ENCODE measurements at places on chromosomes 2 and 18. TPM values are rescaled to one million over a fixed set of nuclear protein-coding genes. Genes with fewer than 3 reads are reported as not detected.

- peak; percentile 53 for DNase-seq
Measured at GRCh38 chr18:52288403-52289004, 51.5 kb upstream of the DCC start.

- no peak for DNase-seq
Measured at GRCh38 chr18:36107477-36107876, 21.7 kb downstream of the SLC39A6 start.

DNA sequence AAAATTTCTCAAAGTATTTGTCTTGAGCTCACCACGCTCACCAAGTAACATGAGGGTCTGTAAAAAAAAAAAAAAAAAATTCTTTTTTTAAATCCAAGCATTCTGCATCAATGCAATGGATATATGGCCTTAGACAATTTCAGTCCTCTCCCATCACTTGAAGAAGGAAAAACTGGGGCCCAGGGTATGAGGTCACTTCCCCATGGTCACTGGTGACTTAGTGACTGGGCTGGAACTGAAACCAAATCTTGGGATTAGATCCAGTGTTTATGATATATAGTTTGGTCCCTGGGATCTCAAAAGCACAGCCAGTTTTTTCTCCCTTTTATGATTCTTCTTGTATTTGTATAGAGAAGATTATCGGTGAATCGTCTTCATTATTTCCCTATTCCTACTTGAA lies 477.9 kb upstream of the TNP1 start:
- no peak for DNase-seq

DNA sequence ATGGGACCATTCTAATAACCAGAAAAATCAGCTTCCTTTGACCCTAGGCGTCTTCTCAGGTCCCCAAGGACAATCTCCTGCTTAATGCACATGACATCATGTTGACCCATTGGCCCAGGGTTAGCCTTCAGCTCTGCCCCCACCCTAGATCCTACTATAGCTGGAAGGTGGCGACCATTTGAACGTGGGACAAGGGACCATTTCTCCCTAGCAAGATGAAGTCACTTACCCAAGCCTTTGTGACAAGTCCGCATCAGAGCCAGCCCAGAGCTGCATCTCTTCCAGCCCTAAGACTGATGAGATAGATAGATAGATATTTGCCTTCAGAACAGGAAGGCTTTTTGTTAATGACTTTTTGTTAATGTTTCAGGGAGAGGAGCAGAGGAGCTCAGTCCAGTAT lies 28.2 kb upstream of the TAF1B start:
- no peak for DNase-seq

GRCh38 chr2:99032786-99033185 lies 96.8 kb upstream of the CRACDL start:
- DNase-seq = no peak

DNA sequence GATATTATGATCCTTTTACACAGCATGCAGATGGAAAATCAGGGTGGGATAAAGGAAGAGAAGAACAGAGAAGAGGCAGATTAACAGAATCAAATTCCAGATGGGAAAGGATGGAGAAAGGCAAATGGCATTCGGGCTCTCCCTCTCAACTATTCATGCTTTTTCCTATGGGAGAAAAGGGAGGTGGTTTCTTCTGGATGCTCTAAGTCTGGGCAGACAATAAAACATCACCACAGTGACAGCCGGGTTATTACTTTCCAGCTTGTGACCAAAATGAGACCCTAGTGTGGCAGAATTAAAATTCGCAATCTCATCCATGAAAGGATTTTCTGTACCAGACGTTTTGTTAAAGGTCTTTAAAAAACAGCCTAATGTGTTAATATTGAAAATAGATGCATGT lies 440.7 kb downstream of the RND3 start:
- no peak for DNase-seq

GRCh38 chr2:106039634-106040315 lies 154.3 kb downstream of the UXS1 start:
- peak; percentile 65 for DNase-seq

DNA sequence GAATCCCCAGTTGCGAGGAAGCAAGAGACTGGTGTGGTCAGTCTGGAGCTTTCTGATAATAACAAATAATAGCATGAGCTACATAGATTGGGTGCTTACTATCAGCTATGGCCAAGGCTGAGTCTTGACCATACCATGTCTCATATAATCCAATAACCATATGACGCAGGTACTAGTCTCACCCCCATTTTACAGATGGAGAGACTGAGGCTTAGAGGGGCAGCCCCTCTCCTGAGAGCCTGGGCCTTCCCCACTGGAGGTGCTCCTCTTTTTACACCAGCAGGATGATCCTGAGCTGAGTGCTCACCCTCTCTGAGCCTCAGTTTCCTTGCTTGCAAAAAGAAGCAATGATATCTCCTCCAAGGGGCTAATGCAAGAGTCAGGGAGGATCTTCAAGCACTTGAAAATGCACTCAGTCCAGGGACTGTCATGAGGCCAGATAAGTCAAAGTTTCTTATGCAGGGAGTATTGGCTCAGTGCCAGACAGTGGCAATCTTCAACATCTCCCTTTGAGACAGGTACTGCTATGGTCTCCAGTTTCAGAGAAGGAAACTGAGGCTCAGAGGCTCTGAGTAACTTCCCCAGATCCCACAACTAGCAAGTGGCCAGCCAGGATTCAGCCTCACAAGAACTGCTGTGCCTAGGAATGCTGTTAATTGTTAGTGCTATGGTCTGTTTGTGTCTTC lies 149.7 kb downstream of the TFCP2L1 start:
- no peak for DNase-seq

- DNase-seq = no peak
Measured at GRCh38 chr2:239557516-239557915, 156.7 kb upstream of the HDAC4 start.

- no peak for DNase-seq
Measured at GRCh38 chr2:135603543-135603942, 72.3 kb downstream of the R3HDM1 start.

DNA sequence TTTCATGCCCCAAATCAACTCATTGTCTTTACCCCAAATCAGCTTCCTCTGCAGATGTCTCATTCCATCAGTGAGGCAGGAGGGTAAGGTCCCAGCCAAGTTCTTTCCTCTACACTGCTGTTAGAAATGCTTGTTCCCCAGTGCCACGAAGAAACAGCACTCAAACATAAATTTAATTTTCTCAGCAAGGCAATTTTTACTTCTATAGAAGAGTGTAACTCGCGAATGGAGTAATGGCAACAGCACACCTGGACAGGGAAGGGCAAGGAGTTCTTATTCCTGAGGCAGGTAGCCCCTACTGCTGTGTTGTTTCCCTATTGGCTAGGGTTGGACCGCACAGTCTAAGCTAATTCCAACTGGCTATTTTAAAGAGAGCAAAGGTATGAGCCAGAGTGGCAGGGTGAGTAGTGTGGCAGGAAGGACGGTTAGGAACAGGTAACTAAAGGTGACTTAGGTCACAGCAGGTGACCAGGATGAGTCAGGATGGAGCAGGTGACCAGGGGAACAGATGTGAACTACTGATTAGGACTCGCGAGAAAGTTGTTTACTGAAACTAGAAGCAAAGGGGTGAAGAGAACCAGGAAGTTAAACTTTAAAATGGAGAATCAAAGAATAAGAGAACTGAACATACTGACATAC lies 12.0 kb upstream of the CEP68 start:
- no peak for DNase-seq

- no peak for DNase-seq
Measured at GRCh38 chr2:23157812-23158211, 227.2 kb upstream of the KLHL29 start.

DNA sequence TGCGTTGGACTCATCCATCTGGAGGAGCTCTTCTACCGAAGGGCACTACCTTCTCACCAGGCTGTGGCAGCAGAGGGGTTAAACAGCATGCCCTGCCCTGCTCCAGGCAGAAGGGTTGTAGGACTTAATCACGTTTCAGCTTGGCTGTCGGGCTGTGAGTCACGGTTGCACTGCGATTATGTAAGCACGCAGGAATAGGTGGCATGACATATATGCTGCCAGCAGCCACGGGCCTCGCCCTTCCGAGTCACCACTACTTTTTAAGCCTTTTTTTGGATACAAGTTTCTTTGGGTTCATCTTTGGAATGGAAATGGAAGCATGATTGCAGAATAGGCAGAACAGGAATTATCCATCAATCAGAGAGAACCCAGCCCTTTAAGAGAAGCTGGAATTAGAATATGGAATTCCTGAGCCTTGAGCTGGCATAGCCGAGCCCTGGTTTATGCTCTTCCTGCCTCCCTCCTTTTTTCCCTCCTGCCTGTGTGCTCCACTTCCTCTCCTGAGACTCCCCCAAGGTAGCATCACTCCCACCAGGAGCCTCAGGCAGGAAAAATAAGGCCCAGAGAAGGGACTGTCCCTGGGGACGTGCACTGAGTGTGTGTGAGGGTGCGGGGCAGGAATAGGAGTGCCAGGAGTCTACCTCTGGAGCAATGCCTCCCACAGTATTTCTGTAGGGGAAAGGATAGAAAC lies 86.8 kb downstream of the SEMA4F start:
- peak; percentile 82 for DNase-seq

GRCh38 chr2:177282181-177282641 lies 17.7 kb upstream of the NFE2L2 start:
- peak; percentile 56 for DNase-seq

DNA sequence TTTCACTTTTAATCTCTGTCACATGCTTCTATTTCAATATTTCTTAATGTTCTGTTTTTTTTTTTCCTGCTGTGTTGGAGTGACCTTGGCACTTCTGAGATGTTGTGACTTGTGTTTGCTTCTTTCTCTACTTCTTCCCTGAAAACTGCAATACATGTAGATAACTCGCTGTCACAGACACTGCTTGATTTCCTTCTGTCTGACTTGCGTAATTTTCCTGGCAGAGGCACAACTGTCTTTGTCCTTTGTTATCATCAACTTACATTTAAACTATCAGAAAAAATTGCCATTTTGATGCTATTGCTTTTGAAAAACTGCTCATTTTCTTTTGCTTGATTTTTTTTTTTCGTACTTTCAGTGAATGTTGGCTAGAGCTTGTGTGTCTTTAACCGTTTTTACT lies 69.0 kb downstream of the BABAM2 start:
- peak; percentile 61 for DNase-seq

DNA sequence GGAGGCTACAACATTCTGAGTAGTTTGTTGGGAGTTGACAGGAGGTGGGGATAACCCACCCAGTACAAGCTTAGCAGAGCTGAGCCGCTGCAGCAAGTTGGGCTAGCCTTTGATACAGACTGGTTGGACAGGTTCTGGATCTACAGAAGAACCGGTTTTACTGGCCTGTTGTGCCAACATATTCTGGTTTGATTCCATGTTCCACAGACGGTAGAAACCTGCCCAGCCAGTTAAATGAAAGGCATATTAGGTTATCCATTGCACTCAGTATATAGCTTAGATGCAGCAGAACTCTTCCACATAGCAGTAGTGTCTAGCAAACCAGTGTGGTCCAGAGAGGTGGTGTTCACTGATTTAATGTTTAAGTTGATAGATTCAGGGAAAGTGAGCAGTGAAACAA lies 19.3 kb upstream of the RBBP8 start:
- peak; percentile 91 for DNase-seq

DNA sequence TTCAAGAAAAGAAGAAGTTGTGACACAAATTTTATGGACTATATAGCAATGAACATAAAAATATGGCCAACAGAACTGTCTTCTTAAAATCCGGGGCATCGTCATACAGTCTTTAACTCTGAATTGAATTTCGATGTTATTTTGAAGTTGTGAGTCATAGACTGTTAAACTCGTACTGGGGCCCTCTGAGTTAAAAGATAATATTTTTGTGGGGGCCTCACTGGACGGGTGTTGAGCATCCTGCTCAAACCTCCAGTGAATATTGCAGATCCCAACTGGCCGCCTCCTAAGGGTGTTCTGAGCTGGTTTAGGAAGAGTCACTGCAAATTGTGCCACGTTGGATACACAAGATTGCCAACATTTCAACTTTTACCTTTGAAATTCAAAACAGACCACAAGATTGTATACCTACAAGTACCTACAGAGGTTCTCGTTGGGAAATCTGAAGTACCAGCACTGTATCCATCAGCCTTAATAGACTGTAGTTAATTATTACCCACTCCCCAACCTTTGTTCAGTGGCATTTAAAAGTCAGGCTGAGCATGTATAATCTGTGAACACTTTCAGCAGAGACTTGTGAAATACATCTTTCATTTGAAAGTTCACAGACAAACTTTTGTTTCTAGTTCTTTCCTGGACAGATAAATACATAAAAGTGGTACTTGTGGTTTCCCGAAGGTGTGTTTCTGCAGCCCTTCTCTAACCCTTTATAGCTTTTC lies 27.8 kb downstream of the KLHL23 start:
- peak; percentile 90 for DNase-seq

DNA sequence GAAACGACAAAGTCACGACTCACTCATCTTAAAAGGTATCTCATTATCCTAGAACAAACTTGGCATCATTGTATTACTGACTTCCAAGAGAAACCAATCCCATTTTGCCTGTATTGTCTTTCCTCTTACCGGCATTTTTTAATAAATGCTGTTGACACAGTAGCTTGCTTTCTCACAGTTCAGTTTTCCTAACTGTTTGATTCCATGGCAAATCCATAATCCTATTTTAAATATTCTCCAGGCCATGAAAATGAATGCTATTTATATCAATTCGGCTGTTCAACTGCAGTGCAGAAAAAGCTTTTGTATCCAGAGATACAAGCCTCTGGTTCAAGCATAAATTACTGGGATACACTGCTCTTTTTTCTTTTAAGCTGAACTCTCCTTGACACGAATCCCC lies 1241.9 kb downstream of the DPP10 start:
- DNase-seq = no peak

DNA sequence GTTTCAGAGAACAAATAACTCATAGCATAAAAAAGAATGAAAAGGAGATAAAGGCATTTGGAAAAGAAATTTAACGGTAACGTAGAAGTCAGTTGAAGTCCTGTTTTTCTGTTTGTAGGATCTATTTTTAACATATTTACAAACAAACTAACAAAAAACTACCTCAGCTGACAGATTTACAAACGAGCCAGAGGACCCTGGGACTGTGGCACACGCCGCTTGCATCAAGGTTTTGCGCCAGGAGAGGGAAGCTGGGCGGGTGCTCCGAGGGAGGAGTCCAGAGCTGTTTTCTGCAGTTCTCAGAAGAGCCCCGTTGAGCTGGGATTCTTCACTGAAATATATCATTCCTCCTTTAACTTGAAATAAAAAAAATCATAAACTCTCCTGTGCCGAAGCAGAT lies 13.6 kb upstream of the TMEM18 start:
- DNase-seq = no peak

Gene CHN1
- 2.7 TPM for polyA plus RNA-seq

Gene KCNG2
- polyA plus RNA-seq = 0.30 TPM

Gene NOSTRIN
- polyA plus RNA-seq = 38.4 TPM

Gene MROH2A
- 0.30 TPM for polyA plus RNA-seq

Gene IL1R2
- polyA plus RNA-seq = 1.5 TPM

Gene LONRF2
- 1.5 TPM for polyA plus RNA-seq

Gene AQP4
- polyA plus RNA-seq = 0.38 TPM

Gene FTCDNL1
- 0.54 TPM for polyA plus RNA-seq

Gene SMYD1
- polyA plus RNA-seq = 0.34 TPM

Gene PAX8
- polyA plus RNA-seq = 1.2 TPM

Data from small intestine (tissue), 16 donors.